ENCODE measurements at places on chromosomes 4 and X.

DNA sequence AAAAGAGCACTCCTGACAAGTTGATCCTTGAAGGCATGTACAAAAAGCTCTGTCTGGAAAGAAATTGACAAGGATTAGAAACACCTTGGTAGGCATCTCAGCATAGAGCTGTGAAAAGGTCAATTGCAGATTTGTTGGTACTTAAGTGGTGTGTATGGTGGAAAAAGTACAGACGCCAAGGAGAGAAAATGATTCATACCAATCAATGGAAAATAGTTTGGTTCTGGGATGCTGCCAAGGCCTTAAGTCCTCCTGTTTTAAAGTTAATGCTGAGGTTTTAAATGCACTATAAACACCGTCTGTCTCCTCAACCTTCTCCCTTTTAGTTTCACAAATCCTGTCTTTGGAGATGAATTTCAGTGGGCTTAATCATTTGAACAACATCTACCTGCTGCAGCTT, 524.1 kb downstream of the IL15 start:
- no peak for DNase-seq

DNA sequence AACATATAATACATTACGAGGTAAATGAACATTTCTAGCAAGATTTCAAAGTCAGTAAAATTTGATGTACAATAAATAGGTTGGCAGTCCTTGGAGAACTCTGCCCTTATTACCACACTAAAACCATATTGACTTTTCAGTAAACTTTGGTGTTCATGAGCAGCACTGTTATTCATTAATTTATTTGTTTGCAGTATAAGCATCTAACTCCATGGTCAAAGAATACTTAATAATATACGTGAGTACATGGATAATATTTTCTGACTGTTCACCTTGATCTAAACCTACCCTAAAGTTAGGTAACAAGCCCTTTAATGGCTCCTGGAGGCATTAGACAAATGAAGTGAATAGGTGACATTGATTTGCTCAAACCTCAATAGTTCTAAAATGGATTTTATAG, 817.2 kb upstream of the FTHL17 start:
- no peak for DNase-seq

GRCh38 chr4:86279293-86279960, 80.4 kb downstream of the MAPK10 start:
- no peak for DNase-seq

GRCh38 chr4:145217349-145217748, 37.0 kb upstream of the OTUD4 start:
- no peak for DNase-seq

DNA sequence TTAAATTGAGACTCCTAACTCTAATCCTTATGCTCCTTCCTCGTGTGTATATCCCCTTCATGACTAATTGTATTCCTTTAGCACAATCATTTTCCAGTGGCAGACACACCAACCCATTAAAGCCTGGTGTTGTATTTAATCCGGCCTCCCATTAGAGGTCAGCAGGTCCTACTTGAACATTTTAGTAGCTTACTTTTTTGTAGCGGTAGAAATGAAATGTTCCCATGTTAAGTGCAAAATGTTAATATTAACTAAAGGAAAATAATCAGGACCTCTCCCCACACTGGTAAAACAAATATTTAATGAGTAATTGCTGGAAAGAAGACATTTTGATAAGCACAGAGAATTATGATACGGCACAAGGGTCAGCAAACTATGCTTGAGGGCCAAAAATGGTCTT, 3.4 kb downstream of the RAB33B start:
- DNase-seq, result no peak
